ENCODE measurements at places on chromosomes 6 and 20.

DNA sequence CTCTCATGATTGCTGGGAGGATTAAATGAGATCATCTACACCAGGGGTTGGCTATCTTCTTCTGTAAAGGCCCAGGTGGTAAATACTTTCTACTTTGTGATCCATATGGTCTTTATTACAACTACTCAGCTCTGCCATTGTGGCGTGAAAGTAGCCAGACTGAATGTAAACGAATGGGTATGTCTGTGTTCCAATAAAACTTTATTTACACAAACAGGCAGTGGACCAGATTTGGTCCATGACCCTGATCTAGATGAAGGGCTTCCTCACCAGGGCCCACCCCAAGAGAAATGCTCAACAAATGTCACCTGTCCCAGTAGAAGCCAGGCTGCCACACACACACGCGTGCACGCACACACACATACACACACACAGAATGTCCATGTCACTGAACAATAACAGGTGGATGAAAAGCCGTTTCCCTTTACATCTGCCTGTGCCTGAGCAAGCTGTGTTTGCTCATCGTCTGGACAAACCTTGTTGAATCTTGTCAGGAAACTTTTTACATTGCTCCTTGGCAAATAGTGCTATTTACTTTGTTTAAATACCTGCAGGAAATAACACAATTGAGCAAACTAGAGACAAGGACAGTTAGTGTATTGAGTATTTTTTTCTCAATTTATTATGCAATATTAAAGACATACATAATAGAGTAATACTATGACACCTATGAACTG is 114.3 kb downstream of the EYA2 start:
- no peak for DNase-seq

DNA sequence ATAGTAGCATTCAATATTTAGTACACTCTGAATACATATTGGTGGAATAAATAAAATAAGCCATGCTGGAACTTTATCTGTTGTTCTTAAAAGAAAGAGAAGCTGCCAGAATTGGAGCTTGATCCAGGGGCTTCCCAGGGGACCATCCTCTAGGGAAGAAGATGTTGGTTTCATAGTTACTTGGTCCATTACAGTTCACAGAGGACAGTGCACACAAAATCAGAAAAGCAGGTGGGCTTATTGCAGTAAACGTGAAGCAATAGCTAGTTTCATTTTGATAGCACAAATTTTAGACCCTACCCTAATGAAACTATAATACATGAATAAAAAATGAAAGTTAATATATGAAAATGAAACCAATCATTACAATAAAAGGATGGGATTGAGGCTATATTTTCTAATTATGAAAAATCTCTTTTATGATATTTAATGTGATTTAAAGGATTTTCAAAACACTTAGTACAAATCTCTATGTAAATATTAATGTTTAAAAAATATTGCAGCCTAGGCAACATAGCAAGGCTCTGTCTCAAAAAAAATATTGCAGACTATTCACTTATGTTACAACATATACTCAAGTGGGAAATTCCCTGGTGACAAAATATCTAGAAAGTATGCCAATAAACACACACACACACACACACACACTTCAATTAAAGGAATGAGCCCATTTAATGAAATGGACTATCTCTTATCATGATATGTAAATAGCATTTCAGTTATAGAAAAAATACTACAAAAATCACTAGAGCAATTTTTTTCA is 227.0 kb upstream of the MARCKS start:
- no peak for DNase-seq

GRCh38 chr6:34673064-34673463 is 23.5 kb downstream of the ILRUN start:
- DNase-seq = no peak

GRCh38 chr6:80341330-80341729 is 234.9 kb downstream of the BCKDHB start:
- no peak for DNase-seq

GRCh38 chr20:40339661-40340449 is 349.2 kb downstream of the MAFB start:
- no peak for DNase-seq

DNA sequence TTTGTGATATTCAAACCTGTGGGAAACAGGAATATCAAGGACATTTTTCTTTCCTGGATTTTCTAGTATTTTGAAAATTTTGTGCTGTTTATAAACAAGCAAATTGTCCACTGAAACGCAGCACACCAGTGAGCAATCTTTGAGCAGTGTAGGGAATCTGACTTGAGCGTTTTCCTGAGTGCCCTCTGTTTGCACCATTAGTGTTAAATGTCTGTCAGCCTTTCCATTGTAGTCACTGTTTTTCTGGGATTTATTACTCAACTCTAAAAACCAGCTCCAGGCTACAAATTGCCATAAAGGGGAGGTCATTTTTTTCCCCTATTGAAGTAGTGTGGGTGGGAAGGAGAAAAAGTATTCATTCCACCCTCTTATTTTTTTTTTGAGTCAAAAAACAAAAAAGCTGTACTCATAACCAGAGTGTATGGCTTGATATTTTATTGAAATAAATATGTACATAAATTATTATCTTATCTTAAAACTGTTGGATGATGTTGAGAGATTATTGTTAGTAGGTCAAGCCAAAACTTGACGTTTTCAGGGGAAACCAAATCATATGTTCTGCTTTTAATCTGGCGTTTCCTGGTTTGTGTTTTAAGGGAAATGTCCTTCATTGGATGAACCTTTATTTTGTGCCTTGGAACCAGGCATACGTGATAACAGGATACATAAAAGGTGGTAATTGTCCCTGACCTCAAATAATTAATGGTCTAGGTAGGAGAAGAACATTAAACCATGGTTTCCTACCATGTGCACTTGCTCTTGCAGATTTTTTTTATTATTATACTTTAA is 51.8 kb downstream of the TSHZ2 start:
- DNase-seq = no peak

DNA sequence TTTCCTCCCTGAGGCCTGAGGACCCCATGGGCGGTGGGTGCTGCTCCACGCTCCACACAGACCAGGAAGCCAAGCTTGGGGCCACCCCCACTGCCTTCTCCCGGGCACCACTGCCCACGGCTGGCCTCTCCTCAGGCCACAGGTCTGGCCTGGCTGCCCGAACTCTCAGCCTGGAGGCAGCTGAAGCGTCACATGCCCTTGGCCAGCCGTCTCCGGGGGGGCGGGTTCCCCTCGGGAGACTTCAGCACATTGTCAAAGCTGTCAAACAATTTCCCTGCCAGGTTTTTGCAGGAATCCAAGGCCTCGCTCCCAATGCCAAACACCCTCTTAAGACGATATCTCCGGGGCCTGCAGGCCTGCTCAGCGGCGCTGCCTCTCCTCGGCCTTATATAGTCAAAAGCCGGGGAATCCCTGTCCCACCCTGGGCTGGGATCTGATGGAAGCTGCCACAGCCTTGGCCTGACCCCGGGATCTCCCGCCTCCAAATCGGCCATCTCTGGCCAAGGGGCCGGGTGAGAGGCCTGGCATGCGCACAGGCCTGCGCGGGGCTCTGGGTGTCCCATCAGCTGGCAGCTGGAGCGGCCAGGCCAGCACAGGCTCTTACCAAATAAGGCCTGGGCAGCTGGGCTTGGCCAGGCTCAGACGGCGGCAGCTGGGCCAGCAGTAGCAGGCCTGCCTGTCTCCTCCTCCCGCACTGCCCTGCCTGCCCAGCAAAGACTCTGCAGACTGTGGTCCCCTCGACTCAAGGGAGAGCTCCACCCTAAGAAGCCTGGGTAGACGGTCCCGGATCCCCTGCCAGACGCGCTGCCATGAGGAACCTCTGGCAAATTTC is 49.7 kb downstream of the RBM38 start:
- DNase-seq = no peak

- no peak for DNase-seq
Observed at GRCh38 chr20:56428881-56429280, 16.8 kb downstream of the CASS4 start.

GRCh38 chr6:164757451-164757850 is 552.0 kb downstream of the C6orf118 start:
- no peak for DNase-seq

DNA sequence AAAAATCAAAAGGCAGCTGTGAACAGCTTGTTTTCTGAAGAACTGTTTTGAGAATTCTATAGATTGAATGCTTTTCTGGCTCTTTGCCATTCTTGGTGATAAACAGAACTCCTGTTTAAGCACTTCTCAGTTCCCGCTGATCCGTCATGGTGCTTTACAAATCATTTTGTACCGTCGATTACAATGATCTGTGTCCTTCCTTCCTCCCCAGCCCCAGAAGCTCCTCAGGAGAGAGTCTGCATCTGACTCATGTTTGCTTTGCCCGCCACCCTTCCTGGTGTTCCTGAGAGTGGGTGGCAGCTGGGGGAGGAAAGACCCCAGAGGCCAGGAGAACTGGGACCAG is 538.6 kb upstream of the MARCKS start:
- no peak for DNase-seq

Data from stimulated activated CD8-positive, alpha-beta memory T cell treated with anti-CD3 and anti-CD28 coated beads, Interleukin-15, amount 100 ng/mL, for 48 hours (primary cell).